ENCODE measurements at places on chromosomes 7 and 10.

- DNase-seq, result no peak
These were observed 282.3 kb upstream of the KAT6B start for GRCh38 chr10:74544106-74544505.

DNA sequence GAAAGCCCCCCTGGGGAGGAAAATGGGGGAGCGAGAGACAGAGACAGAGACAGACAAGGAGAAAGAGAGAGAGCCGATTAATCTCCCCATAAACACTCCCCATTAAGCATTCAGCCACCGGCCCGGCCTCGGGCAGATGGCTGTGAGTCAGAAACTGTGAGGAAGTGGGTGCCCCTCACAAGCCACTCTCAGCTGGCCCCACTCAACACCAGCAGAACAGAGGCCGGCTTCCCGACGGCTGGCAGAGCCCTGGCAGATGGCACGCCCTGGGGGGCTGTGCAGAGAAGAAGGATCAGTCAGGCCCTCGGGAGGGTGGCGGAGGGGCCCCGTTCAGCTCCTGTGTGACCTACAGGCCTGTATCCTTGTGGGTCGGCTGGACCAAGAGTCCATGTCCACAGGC lies 41.2 kb downstream of the CAMK2B start:
- DNase-seq, result no peak

GRCh38 chr10:66678521-66678920 lies 247.3 kb upstream of the LRRTM3 start:
- DNase-seq, result no peak

GRCh38 chr10:19970256-19970655 lies 154.0 kb downstream of the PLXDC2 start:
- no peak for DNase-seq

DNA sequence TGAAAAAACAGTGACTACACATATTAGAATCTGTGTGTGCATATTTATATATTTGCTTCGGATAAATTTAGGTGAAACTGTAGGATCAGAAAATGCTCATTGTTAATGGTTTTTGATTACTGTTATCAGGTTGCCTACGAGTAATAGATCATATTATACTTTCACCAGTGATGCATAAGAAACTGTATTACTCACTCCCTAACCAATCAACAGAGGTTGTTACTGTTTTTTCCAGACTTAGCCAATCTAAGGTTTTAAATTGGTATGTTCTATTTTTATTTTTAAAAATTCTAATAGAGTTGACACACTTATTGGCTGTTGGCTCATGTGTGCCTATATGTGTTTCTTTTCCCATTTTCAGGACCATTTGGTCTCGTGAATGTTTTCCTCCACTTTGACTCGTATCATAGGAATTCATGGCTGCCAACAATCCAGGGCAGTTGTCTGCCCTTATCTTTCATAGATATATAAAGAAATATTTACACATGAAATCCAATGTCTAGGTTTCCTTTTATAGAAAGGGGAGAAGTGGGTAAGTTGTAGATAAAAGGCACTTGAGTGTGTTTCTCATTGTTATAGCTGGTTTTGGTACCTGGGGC lies 59.2 kb downstream of the ANLN start:
- no peak for DNase-seq

GRCh38 chr10:106571192-106571946 lies 593.1 kb downstream of the SORCS1 start:
- no peak for DNase-seq

DNA sequence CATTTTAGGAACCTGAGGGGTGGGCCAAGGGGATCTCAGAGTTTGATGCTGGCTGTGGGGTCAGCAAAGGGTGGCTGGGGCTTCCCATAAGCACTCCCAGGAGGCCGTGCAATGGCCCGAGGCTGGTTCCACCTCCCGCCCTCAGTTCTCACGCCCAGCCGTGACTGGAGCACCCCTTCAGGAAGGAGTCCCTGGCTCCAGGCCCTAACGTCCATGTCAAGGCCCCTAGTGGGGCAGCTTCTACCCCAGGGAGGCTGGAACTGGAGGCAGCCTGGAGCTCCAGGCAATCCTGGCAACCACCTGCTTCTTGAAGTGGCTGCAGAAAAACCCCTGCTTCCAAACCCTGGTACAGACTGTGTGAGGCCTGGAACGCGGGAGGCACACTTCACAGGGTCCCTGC lies 165.5 kb downstream of the DIP2C start:
- no peak for DNase-seq

DNA sequence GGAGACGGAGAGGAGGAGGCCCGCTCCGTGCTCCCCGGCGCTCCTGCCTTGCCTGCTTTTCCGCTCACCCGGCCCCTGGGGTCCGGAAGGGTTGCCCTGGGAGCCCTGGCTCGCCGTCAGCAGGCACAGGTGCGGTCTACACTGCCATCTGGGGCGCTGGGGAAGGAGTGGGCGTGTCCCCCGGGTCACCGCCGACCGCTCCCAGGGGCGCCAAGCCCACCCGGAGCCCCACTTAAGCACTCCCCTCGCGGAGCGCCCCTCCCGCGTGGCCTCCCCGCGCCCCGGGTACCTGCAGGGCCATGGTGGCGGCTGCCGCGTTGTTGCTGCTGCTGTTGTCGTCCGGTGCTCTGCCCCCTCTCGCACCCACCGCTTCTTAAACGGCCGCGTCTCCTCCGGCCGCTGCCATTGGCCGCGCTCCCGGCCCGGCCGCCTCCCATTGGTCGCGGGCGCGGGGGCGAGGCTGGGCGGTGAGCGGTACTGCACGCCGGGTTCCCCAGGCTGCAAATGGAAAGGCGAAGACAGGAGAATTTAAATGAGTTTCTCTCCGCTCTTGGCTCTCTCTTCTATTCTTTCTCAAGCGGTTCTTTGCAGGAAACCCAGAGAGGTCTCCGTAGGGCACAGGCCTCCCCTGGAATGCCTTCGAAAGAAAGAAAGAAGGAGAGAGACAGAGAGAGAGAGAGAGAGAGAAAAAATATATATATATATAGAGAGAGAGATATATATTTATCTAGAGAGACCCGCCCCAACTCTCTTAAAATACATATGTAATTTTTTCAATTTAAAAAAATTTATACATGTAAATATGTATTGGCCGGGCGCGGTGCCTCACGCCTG lies at the start of gene ACBD7:
Gene ACBD7 (minus strand): TSS at position 349 of the 834 bp plus-strand sequence. CDS start 48 bp downstream, at position 301.
- DNase-seq, result peak; percentile 63

GRCh38 chr7:37534893-37535610 lies 86.4 kb upstream of the ELMO1 start:
- DNase-seq, result no peak

- DNase-seq, result no peak
These were observed 6.3 kb downstream of the CASP7 start for GRCh38 chr10:113686028-113686427.

DNA sequence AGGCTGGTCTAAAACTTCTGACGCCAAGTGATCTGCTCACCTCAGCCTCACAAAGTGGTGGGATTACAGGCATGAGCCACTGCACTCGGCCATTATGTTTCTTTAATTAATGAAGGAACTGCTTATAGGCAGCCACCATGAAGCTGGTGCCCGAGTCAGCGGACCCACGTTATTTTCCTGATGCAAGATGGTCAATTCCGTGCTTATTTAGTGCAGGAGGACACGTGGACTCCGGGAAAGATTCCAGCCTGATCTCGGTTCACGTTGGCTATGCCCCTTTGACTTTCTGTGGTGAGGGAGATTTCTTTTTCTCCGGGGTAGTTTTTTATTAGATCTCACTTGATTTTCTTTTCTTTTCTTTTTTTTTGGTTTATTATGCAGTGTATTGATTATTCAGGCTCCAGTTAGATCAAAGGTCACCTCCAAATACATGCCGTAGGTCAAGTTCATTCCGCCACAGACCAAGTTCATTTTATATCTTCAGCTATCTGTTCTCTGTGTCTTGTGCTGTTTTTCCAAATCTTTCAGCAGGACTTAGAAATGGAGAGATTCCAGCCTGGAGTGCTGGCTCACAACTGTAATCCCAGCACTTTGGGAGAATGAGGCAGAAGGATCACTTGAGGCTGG lies 8.3 kb downstream of the CAMK1D start:
- no peak for DNase-seq

GRCh38 chr10:90911133-90912051 lies 9.5 kb downstream of the ANKRD1 start:
- DNase-seq, result peak; percentile 1

DNA sequence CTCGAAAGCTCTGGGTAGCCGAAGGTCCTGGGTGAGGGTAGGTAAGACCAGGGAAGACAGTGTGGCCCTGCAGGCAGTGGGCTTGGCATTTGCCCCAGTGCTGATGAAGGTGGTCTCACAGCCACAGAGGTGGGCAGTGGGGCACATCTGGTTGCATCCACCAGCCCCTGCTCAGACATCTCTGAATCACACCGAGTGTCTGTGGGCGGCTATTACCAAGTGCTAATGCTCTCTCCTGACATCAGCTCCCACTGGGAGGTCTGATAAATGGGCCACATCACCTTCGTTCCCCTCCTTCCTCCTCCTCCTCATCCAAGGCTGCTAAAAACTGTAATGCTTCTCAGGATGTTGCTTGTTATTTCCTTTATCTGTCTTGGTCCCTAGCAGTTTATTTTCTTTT lies 330.9 kb upstream of the COBL start:
- no peak for DNase-seq

- DNase-seq, result no peak
These were observed 29.9 kb downstream of the MYL10 start for GRCh38 chr7:101598986-101599771.

DNA sequence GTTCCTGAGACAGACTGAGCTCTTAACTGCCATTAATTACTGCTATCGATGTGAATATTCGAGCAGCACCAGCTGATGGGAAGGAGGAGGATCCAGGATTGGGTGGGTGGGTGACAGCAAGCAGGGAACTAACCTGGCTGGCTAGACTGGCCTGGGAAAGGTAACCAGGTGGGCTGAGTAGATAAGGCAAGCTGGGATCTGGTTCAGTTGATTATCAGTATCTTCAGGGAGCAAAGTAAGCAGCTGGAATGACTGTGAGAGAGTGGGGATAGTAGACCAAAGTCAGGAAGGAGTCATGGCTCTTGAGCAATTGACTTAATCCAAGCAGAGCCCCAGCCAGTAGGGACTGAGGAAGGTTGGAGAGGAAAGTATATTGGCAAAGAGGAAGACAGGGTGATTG lies 46.9 kb upstream of the KMT2E start:
- DNase-seq, result no peak

DNA sequence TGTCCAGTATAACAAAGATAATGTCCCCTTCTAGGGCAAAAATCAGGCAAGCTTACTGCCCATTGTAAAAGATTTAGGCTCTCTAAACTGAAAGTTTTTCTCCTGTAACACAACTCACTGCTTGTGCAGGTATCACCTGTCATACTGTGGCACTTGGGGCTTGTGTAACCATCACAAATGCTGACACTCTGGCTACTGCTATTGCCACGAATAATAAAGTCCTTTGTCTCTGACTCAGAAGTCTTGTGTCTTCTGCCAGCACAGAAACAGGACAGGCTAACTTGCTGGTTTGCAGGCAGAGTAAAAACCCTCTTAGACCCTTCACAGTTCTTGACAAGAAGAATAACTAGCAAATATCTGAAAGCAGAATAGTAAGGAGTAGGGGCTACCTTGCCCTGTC lies 273.9 kb downstream of the RPS24 start:
- no peak for DNase-seq

- no peak for DNase-seq
These were observed 104.7 kb upstream of the EEPD1 start for GRCh38 chr7:36048141-36048901.

DNA sequence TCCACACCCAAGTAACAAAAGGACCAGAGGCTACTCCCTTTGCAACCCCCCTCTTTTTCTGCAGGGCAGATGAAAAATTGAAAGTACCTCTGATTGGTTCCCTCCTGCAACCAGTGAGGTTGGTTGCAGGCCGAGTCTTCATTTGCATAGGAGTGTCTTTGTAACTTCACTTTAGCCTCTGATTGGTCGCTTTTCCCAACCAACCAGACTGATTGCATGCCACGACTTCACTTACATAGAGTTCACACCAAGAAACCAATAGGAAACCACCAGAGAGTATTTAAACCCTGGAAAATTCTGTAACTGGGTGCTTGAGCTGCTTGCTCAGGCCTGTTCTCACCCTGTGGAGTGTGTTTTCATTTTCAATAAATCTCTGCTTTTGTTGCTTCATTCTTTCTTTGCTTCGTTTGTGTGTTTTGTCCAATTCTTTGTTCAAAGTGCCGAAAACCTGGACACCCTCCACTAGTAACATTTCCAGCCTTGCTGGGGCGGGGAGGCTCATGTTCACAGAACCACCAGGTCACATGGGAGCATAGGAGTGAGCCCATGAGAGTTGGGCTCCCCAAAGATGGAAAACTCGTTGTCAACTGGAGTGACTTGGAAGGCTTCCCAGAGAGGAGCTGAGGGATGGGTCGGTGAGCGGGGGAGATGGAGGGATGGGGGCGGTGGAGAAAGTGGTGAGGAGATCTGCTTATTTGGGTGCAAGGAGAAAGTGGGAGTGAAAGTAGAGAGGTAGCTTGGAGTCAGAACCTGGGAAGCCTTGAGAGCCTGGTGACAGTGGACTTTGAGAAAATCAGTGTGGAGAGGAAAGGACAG lies 223.6 kb downstream of the GFRA1 start:
- no peak for DNase-seq

- no peak for DNase-seq
These were observed 22.7 kb downstream of the ANK3 start for GRCh38 chr10:60367024-60367423.

DNA sequence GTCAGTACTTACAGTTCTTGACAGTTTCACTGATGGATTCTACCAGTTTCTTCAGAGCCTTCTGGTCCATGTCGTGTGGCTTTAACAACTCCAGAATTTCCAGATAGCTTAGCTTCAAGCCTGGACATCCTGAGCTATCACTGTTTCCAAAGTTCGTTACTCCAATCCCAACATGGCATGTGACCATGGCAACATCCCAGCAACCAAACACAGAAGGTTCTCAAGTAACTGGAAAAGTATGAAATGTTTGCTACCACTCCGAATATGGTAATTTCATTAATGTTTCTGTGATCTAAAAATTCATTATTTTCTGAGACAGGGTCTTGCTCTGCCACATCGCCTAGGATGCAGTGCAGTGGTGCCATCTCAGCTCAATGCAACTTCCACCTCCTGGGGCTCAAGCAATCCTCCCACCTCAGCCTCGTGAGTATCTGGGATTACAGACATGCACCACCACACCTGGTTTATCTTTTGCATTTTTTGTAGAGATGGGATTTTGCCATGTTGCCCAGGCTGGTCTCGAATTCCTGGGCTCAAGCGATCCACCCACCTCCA lies 29.3 kb downstream of the RBM48 start:
- no peak for DNase-seq

DNA sequence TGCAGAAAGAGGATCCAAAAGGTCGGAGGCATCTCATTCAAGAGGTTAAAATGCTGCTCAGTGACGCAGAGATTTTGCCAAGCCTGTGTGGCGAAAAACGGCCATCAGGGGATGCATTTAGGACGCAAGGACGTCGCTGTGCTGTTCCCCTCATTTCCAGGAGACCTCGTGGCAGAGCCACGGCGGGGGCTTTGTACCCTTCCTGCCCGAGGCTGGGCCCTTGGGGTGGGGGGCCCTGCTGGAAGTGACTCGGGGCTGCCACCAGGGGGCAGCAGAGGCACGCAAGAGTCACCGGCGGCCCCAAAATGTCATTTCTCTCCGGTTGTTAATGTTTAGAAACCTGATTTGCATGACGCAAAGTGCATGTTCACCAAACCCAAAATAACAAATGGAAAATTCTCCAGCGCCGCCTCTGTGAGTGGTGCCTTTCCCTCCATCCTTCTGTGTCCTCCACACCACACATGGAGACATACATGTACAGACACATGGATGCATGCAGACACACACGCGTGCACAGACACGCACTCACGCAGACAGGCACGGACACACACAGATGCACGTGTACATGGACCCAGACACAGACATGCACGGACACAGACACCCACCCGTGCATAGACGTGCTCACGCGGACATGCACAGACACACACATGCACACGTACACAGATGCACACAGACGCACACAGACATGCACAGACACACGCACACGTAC lies 51.0 kb upstream of the NKX6-2 start:
- no peak for DNase-seq

Measured in activated CD4-positive, CD25-positive, alpha-beta regulatory T cell (primary cell).